ENCODE measurements at places on chromosomes 4 and X.

DNA sequence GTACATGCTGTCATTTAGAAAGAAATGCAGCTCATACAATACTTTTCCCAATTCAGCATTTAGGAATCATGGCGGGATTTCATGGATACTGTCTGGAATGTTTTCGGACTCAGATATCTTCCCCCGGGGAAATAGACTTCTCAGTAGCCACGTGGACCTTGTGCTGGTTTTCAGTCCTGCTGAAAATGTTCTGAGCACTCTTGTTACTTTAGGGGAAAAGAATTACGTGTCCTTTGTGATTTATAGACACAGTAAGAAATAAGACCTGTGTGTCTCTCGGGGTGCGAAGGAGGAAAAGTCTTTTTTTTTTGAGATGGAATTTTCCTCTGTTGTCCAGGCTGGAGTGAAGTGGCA, 3.8 kb downstream of the CD99 start:
- no peak for DNase-seq

DNA sequence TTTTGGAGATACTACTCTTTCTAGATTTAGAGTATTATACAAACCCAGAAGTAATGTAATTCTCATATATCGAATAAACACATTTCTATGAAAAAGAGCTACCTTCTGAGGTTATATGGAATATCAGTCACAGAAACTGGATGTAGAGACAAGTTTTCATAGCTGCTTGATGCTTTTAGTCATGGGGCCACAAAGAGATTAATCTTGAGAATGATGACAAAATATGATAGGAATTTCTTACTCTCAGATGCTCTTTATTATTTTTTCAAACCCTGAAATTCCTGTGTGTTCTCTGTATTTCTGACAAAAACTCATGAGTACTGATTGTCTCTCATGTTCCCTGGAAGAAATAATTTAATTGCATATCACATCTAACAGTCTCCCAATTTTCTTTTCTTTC, 662.5 kb downstream of the RAPGEF2 start:
- DNase-seq, result no peak

DNA sequence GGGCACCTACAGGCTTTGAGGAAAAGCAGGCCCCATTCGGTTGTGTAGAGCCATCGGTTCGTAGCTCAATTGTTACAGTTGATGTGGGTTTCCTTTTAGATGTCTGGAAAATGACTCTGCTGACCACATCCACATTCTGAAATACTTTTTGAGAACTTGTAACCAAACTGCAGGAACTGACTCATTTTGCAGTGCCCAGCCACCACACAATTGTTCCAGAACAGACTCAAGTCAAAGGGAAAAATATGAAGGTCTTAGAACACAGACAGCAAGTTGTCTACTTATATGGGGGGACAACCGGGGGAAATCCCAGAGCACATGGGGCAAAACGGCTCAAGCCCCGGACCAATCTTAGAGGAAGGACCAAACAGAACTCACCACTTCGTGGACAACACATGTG, 557.6 kb upstream of the DIPK2B start:
- peak; percentile 34 for DNase-seq

- no peak for DNase-seq
Observed at GRCh38 chr4:3320361-3321023, 27.7 kb downstream of the RGS12 start.

- DNase-seq, result no peak
Observed at GRCh38 chr4:182808673-182809416, 108.3 kb downstream of the DCTD start.

- DNase-seq, result no peak
Observed at GRCh38 chr4:184150102-184150839, 67.4 kb downstream of the ENPP6 start.

DNA sequence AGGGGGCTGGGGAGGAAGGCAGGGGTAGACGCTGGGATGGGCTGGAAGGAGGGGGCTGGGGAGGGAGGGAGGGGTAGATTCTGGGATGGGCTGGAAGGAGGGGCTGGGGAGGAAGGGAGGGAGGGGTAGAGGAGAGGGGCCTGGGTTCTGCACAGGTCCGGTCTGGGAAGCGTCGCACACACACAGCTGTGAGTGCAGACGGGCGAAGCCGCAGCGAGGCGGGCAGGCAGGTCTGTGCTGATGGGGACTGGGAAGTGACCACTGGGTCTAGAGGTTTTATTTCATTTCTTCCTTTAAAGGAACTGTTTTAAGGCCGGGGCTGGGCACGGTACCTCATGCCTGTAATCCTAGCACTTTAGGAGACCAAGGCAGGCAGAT, 69.1 kb upstream of the MXD4 start:
- no peak for DNase-seq
